GM12864 (cell line): ENCODE measurements at places on chromosomes 7 and 10.

DNA sequence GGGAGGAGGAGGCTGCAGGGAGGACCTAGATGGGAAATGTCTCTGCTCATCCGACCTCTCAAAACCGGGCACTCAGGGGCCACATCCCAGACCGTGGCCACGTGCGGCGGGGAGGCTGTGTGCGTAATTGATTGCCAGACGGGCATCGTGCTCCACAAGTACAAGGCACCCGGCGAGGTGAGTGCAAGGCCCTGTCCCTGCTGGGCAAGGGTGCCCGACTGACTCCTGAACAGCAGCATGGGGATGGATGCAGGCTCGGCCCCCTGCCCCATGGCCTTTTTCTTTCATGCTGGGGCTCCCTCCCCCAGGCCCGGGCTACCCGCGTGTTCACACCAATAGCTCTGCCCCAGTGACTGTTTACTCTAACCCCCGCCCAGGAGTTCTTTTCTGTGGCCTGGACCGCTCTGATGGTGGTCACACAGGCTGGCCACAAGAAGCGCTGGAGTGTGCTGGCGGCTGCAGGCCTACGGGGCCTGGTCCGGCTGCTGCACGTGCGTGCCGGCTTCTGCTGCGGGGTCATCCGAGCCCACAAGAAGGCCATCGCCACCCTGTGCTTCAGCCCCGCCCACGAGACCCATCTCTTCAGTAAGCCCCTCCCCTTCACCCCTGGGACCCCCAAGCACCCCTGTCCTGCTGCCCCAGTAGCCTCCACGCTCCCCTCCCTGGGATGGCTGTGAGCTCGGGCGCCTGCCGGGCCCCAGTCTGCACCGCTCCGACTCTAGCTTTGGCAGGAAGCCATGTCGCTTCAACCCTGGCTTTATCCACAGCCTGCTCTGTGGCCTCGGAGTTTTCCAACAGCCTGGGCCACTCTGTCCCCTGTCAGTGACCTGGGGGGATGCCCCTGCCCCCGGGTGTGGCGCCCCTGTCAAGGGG, 3.9 kb downstream of the LRWD1 start:
- DNase-seq, result no peak

DNA sequence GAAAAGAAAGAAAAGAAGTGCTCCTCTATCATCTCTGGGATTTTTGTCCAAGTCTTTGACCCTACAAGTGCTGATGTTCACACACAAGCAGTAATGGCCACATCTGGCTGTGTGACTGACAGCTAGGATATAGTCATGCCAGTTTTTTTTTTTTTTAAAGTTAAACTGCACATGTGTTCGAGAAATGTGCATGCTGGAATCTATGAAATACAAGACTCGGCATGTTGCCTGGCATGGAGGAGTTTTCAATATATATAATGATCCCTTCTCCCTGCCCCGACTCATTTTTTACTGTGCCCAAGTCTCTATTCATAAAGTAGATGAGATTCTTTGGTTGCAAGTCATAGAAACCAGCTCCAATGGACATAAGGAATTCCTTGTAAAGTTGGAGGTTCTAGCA, 60.4 kb upstream of the FGFR2 start:
- DNase-seq, result no peak

- no peak for DNase-seq
Observed at GRCh38 chr10:132834311-132834761, 48.4 kb upstream of the NKX6-2 start.

- peak; percentile 93 for DNase-seq
Observed at GRCh38 chr10:100014071-100014762, 4.5 kb upstream of the DNMBP start.

GRCh38 chr7:44561962-44562621, 11.6 kb downstream of the DDX56 start:
- DNase-seq, result no peak

DNA sequence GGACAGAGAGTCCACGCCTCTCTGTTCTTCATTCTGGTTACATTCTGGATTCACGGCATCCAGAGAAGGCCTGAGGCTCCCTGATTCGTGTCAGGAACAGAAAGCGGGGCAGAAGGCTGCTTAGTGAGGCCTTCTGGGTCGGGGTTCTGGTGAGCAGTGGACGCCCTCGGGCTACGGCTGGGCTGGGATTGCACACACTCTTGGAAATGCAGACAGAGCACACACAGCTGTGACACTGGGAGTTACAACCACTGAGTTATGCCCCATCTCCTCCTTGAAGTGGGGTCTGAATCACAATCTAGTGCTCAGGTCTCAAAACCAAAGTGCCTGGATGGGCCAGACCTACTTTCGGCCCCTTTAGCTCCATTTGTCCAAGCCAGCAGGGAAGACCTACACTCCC, 156.9 kb upstream of the GDF10 start:
- no peak for DNase-seq

DNA sequence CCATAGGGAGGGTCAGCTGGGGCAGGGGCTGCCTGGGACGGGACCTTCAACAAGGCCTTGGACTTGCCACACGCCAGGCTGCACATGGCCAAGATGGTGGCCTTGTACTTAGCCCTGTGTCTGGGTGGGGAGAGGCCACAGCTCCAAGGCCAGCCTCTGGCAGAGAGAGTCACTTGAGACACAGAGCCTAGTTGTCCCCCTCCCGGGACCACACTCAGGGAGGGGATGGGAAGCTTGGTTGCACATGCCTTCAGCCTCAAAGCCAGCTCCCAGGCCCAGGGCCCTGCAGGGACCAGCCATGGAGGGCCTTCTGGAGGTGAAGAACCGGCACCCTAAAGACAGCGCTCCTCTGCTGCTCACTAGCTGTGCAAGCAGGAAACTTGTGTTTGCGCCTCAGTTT, 16.7 kb downstream of the MMRN2 start:
- no peak for DNase-seq

DNA sequence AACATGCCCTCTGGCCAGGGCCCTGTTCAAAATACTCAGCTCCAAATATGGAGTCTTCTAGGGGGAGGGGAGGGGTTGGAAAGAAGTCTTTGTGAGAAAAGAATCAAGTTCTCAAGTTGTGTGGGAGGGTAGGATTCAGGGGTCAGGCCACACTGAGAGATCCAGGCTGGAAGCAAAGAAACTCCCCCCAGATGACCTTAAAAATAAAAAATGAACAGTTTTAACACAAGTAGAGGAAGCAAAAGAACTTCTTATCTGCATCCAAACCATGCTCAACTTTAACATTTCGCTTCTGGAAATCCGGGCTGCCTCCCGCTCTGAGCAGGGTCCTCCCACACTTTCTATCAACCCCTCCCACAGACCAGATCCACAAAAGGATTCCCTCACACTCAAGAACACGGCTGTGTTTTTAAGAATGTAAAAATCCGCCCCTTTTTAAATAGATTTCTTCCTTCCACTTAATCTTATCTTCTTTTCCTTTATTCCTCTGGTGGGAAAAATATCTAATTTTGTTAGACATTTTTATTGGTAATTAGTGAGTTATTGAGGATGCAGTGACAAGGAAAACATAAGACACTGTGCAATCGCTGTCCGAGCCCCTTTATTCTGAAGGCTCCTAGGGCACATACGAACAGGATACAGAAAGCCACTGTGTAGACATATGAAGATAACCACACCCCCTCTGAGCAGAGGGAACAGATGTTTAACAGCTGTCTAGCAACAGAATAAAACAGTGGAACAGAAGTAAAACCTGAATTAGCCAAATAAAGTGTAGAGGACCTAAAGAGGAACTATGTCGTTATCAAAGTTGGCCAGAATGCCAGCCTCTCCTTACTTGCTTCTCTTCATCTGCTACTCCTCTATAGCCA, 43.8 kb downstream of the CYTH3 start:
- no peak for DNase-seq

GRCh38 chr7:116950889-116951351, 2.4 kb upstream of the ST7 start:
- no peak for DNase-seq

DNA sequence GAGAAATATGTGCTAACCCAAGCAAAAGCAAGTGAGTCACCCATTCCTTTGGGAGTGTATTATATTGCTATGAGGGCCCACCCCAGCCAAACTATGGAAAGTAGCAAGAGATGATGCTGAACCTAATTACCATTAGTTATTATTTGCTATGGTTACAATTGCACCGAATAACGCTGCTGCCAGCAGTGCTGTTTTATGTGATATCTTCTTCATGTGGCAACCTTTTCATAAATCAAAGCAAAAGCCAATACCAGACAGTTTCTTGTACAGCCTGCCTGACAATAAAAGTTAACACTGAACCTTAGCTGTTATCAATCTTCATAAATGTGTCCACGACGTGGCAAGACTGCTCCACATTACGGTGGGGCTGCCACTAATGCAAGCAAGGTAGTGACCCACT, 241.7 kb upstream of the PLXNA4 start:
- DNase-seq, result no peak

DNA sequence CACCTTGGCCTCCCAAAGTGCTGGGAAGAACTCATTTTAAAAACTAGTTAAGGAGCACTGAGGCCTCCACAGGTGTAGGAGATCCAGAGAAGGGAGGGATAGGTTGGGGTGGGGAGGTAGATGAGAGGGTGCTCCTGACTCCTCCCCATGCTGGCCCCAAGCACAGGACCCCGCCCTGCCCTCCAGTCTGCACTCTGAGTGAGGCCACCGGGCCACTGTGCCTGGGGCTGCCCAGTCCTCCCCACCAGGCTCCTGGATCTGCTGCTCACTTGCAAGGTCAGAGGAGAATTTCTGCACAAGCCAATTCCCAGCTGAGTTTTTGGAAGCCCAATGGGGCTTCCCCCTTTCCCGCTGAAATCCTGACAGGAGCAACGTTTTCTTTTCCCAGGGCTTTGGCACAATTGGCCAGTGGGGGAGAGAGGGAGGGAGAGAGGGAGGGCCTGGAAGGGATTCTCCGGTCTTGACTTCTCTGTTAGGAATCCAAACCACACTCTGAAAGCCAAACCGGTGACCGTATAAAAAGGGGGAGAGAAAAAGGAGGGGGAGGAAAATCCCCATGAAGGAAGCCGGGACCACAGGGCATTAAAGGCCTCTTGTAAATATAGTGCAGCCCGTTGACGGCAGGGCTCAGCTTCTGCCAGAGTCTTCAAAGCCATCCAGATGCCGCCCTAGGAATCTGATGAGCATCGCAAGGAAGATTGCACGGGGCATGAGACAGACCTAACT, 116.2 kb downstream of the SH3PXD2A start:
- DNase-seq, result no peak

- no peak for DNase-seq
Observed at GRCh38 chr10:114629824-114630730, 28.0 kb downstream of the ABLIM1 start.

- DNase-seq, result no peak
Observed at GRCh38 chr10:30743586-30743985, 114.0 kb upstream of the LYZL2 start.

DNA sequence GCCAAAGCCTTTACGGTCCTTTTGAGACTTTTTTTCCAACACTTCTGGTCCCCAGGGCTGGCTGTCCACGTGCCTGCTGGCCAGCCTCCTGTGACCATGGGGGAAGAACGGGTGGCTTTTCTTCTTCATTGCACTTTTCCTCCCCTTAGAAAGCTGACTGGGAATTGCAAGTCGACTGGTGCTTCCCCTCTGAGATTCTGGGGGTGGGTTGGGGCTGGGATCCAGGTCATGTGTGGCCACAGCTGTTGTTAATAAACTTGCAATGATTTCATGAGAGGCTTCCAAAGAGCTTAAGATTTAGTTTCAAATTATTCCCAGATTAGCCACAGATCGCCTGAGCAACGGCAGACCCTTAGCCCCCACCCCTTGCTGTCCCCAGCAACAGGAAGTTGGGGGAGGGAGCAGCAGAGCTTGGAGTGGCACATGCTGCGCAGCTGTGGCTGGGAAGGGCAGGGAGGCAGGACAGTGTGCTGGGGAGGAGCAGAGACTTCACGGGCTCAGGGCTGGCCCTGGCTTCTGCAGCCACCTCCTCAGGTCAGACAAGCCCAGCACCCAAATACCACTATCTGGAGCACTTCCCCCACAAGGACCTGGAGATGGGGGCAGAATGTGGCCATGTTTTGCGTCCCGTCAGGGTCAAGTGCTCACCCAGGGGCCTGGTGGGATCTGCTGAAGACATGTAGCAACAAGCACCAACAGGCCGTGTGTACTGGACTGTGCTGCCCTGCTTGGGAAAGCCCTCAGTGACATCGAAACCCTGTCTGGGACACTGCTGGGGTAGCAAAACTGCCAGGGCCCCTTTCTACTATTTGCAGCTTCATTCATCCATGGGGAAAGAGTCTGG, 147.1 kb downstream of the RNF216 start:
- no peak for DNase-seq

DNA sequence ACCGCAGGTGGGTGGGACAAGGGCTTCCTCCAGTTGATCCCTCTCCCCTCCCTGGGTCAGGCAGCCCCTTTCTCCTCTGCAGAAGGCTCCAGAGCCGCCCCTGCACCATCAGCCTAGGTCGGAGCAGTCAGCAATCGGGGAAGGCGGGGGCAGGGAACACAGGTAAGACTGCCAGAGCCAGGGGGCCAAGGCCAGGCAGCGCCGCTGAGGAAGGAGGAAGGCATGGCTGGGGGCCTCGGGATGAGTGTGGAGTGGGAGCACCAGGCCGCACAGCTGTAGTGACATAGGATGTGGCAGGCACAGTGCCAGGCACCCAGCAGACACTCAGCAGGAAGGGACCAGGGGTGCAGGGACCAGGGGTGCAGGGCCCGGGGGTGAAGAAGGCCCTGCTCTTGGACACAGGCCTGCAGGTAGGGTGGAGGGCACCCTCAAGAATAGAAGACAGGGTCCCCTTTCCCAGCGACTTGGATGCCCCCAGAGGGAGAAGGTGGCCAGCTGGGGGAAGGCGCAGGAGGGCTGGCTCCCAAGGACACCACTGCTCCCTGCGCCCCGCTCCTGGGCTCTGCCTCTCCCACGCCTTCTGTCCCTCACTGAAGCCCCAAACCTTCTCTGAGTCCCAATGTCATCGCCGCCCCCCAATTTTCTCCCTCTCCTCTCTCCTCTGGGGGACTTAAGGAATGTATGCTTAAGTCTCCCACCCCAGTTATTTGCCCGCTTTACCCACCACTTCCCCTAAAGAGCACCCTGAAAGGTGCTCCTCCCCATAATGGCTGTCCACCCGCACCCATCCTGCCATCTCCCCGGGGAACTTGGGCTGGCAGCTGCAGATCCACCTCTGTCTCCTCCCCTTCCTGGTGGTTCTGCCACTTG, 38.5 kb downstream of the CAMK2B start:
- no peak for DNase-seq

DNA sequence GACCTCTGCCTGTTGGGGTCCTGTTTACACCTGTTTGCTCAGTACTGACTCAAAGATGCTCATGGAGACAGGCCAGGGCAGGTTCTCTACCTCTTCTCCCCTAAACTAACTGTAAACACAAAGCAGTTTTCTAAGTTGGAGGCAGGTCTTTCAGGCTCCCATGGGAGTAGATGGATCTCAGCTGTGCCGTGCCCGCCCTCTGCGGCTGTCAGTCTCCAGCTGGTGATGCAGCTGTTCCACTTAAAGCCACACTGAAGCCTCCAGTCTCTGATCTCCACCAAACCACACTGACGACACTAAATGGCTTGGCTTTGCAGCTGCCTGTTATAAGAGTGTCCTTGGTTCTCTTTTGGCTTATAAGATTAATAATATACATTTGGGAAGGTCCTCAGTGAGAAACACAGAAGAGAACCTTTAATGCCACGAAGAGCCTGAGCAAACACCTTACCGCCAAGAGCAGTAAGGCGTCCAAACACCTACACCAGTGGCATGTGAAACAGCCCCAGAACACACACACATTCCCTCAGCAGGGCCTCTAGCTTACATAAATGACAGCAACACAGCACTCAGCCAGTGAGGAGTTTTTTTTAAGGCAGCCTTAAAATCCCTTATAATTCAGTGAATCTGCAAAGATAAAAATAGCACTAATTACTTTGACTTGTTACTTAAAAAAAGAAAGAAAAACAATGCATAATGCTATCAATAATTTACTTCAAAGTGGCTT, 60.4 kb upstream of the KCNIP2 start:
- peak; percentile 77 for DNase-seq

GRCh38 chr10:35217455-35217854, 90.8 kb downstream of the CREM start:
- no peak for DNase-seq

- DNase-seq, result no peak
Observed at GRCh38 chr7:80181411-80181810, 46.8 kb downstream of the GNAI1 start.
